ENCODE measurements at places on chromosomes 3 and 15.

GRCh38 chr3:50170689-50171088 lies 15.6 kb downstream of the SEMA3F start:
- DNase-seq = no peak

GRCh38 chr3:101027286-101027685 lies 34.1 kb upstream of the ABI3BP start:
- DNase-seq = no peak

DNA sequence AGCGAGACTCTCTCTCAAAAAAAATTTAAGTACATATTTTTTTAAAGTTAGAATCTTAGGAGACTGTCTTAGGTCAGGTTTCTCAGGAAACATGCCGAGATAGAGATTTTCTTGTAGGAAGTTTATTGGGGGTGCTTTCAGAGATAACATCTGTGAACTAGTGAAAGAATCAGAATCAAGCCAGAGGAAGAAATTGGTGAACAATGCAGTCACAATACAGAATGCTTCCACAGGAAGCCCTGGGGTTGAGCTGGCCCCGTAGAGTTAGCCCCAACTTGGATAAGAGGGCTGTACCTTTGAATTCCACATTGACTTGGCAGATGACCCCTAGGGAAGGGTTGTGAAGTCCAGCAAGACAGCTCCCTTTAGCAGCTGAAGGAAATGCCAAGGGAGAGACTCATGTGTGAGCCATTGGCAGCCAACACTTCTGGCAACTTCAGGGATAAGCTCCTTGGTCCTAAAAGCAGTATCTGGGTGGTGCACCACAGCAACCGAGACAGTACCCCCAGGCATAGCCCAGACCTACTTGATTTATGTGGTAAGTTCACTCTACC lies 7.1 kb upstream of the PLCB2 start:
- DNase-seq = no peak

DNA sequence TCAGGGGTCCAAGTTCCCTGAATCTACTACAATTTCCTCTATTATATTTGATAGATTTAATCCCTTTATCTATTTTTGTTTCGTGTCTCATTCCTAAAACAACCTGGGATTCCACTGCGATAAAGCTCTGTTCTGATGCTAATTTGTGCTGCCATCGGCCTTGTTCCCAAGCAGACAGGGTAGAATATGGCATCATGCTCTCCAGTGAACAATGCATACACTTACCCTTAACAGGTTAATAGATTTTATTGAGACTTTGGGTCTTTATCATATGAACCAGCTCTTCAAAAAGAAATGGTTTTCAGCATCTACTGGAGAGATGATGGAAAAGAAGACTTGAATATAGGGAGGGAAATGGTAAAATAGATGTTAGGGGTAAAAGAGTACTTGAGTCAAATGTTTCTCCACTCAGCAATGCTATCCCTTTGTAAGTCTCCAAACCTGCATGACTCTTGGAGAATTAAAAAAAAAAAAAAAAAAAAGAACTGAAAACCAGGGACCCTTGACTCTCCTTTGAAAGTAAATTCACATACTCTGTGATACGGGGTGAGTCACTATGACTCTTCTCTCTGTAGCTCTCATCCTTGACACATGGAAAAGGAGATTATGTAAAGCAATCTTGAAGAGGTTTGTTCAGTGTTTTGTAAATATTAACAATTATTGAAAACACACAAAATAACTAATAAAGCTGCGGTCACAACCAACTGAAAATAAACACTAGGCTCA lies 268.8 kb downstream of the ZBTB20 start:
- DNase-seq = no peak

DNA sequence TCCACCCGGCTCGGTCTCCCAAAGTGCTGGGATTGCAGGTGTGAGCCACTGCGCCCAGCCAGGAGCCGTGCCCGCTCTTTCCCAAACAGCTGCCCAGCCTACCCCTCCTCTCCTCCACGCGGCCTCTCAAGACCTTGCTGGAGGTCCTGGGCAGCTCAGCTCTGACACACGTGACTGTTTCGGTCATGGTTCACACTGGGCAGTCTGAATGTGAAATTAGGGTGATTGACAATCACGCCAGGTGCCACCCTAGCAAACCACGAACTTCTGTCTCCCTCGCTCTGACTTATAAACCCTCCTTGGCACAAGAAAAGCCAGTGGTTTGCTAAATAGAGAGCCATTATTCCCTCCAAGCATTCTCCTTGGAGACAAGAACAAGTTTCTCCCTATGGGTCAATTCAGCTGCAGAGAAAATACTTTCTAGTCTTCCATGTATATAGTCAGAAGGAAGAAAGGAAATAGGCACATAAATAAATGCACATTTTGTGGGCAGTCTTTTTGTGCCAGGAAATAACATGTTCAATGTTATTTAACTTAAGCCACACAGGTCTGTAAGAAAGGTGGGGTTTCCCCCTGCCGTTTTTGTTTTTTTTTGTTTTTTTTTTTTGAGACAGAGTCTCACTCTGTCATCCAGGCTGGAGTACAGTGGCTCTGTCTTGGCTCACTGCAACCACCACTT lies 121.9 kb upstream of the MEF2A start:
- DNase-seq = no peak

DNA sequence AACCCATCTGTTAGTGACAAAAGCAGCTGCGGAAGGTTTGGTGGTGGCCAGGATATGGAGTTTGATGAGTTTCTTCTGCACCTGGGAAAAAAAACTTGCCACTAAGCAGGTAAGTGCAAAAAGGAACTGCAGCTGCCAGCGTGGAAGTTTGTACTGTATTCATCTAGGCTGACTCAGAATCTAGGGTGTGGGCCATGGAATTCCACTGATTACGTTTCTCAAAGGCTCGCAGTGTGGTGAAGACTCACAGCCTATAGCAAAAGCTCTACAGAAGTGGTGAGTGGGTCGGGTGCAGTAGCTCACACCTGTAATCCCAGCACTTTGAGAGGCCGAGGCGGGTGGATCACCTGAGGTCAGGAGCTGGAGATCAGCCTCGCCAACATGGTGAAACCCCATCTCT lies 334.6 kb upstream of the GRM7 start:
- DNase-seq = no peak

GRCh38 chr3:196332168-196332567 lies 6.0 kb downstream of the TM4SF19 start:
- DNase-seq = no peak

DNA sequence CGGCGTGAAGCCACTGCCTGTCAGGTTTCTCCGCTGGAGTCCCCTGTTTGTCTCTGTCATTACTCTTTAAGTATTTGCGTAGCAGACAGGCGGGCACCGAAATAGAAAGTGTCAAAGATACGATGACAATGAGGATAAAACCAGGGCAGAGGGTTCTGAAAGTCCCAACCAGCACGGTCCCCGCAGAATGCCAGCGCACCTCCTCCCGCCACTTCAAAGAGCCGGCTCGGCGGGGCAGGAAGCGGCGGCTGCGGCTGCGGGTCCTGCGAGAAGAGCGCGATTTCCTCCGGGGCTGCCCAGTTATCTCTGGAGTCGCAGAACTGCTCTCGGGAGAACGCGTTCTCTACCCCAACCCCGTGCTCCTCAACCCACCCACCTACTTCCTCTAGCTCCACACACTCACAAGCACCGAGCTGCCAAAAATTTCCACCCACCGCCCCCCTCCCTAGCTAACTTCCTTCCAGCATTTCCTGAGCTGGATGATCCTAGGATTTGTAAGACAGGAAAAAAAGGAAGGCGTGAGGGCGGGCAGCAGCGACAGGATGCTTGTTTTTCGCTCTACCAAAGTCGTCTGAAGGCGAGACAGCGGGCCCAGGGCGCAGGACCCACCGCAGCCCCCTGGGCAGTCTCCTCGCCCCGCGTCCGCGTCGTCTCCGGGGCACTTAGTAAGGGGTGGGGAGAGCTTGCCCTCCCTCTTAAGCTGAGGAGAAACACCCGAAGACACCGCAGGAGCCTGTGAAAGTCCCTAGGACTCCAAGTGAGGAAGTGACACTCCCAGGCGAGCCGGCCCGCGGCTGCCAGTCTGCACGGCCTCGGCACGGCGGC lies at the start of gene ARHGAP31:
Gene ARHGAP31 (plus strand): TSS at position 513 of the 825 bp plus-strand sequence. CDS start 522 bp downstream, outside the sequence.
- peak; percentile 95 for DNase-seq

GRCh38 chr3:99721633-99722007 lies 83.2 kb downstream of the COL8A1 start:
- DNase-seq = no peak

- DNase-seq = no peak
Observed at GRCh38 chr15:80585544-80586018, 109.5 kb upstream of the ABHD17C start.

GRCh38 chr15:25797511-25797935 lies 65.6 kb downstream of the ATP10A start:
- no peak for DNase-seq

DNA sequence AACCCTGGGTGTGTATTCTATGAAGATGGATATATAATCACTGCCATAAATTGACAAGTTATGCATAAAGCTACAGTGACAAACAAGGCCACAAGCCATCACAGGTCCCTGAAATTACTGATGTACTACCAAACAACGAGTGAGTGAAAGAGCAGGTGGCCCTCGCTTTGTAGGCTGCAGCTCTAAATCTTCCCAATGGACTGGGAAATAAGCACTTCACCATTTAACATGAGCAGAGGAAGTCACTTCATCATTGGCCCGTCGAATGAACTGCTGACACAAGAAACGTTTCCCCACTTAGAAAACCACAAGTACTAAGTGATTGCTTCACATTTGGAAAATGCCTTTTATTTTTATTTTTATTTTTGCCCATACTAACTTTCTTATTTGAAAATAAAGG lies 218.0 kb downstream of the ZNF385D start:
- no peak for DNase-seq

- no peak for DNase-seq
Observed at GRCh38 chr3:165981318-165981717, 144.1 kb upstream of the BCHE start.

DNA sequence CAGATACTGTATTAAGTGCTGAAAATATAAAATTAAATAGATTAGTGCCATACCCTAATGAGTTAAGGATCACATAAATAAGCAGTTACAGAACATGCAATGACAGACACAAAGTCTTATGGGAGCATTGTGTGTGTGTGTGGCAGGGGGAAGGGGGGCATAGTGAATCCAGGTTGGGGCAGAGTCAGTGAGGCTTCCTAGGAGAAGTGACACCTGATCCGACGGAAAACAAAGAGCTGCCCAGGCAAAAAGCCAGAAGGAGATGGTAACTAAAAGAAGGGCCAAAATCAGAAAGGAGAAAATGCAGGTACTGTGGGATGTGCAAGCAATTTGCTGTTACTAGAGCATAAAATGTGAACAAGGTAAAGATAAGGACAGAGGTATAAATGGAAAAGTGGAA lies 80.1 kb upstream of the CHRM5 start:
- DNase-seq = no peak

DNA sequence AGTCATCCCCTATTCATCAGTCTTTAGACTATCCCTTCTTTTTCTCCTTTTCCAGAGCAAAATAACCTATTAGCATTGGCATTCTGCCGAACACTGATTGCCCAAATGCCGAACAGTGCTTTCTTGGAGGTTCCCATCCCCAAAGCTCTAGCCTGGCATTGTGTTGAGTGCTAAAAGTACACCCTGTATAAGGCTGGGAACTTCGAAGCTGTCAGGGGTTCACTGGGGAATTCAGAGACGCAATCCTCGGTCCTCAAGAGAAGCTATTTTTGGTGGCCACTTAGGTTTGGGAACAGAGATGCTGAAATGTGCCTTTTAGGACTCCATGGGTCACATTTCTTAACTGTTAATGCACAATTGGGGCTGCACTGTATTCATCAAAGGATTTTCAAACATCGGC lies 8.4 kb downstream of the FRMD5 start:
- DNase-seq = no peak

DNA sequence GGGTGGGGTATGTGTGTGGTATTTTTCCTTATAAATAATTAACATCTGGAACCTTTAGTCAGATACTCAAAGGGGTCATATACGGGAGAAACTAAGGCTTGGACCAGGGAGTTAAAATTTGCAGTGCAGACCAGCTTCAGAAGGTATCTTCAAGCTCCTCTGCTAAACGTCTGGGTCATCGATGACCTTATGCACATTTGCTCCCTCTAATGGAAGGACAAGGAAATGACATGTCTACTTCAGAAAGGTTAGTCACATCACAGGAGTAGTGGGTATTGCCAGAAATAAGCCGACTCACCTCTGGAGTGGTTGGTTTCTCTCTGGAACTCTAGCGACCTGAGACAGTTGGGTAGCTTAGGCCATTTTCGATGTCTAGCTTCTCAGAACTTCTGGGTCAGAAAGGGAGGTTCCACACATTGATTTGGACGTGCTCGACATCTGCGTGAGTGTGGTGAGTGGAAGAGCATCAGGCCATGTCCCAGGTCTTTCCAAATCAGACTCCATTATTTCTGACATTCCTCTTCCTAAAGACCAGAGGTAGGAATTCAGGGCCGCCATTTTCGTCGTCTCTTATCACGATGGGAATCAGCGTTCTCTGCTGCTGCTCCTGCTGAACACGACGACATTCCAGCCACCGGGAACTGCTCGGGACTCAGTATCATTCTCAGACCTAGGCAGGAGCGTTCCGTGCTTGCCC lies 31.8 kb upstream of the RASA2 start:
- DNase-seq = no peak

DNA sequence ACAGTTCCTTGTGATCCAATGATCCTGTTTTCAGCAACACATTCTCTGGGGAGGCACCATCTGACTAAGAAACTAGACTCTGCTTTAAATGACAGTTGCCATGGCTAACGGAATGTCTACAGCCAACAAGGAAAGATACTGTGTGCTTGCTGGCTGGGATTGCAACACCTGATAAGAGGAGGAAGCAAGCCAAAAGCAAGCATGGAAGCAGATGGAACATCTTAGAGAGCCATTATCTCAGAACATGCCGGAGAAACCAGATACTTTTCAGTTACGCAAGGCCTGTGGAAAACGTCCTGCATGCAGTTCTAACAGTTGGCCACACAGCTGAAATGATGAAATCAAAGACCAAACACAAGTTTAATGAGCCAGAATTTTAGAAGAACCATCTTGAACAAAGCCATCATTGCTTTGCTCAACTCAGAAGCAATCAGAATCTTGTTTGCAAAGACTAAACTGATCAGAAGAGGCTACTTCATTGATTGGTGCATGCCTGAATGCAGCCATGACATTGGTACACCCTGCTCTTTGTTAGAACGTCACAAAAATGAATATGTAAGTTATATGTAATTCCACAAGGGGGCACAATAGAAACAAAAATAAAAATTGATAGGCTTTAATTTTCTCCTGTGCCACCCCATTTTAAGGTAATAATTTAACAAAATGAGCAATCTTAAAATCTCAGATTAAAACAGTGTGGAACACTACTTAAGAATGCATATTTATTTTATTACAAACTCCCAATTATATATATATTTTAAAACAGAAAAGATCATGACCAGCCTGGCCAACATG lies 50.8 kb downstream of the GXYLT2 start:
- DNase-seq = no peak

- DNase-seq = no peak
Observed at GRCh38 chr3:75886971-75887526, 101.7 kb upstream of the ZNF717 start.

DNA sequence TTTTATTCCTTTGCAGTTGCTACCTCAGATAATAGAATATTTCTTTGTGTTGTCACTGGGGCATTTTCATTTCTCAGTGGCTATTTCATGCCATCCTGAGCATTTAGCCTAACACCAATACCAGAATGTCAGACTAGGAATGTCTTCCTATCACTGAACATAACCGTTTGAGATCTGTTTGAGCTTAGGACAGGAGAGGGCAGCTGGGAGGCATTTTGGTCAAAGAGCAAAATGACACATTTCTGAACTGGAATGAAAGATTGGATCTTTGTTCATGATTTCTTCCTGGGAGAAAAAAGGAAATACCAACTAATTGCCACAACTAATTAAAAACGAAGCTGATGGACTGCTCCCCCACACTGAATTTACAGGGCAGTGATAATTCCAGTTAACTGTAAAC lies 921.3 kb upstream of the NR2F2 start:
- DNase-seq = no peak

GRCh38 chr3:66592927-66593625 lies 92.3 kb upstream of the LRIG1 start:
- DNase-seq = no peak

- no peak for DNase-seq
Observed at GRCh38 chr3:170610321-170610884, 24.5 kb upstream of the SLC7A14 start.
